ENCODE measurements at places on chromosomes 2 and 18.

GRCh38 chr2:230137902-230138539 lies 69.3 kb upstream of the SLC16A14 start:
- DNase-seq: no peak

DNA sequence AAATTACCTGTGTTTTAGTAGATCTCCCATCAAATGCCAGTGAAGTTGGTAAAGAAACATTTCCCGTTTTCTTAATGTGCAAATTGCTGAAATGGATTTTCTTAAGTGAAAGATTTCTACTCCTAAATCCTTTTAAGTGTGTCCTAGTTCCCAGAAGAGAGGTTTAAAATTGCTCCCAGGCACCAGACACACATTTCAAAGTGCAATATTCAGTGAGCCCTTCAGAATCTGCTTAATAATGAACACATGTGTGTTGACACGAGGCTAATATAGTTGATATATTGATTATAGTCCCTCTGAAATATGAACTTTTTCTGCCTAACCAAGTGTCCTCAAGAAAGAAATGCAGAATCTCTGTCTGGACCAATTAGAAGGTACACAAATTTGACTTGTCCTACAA lies 861.7 kb upstream of the CNTNAP5 start:
- no peak for DNase-seq

DNA sequence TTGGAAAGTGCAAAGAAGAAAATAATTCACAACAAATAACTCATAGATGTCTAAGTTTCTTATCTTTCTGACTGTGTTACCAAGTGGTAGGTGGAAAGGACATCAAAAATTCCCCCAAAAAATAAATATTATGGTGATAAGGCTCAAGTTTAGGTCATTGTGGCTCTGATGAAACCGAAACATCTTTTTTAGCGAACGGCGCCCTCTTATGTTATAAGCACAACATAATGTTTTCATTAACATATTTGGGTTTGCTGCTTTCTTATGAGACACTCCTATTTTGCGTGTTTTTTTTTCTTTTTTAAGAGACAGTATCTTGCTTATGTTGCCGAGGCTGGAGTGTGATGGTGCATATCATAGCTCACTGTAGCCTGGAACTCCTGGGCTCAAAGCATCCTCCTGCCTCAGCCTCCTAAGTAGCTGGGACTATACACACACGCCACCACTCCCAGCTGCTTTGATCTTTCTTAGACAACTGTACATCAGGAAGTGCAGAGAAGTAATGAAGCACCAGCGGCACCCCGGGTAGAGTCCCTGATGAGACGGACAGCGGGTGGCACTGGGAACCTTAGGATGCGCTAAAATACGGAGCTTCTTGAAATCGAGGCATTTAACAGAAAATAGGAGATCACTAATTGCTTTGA lies 38.5 kb upstream of the SLC35G4 start:
- DNase-seq: no peak

- DNase-seq: no peak
These were observed 3.5 kb downstream of the OBSL1 start for GRCh38 chr2:219567791-219568361.

- peak; percentile 69 for DNase-seq
These were observed 16.5 kb downstream of the TWIST2 start for GRCh38 chr2:238864207-238865014.

- no peak for DNase-seq
These were observed 192.6 kb downstream of the SH3RF3 start for GRCh38 chr2:109321570-109321969.

DNA sequence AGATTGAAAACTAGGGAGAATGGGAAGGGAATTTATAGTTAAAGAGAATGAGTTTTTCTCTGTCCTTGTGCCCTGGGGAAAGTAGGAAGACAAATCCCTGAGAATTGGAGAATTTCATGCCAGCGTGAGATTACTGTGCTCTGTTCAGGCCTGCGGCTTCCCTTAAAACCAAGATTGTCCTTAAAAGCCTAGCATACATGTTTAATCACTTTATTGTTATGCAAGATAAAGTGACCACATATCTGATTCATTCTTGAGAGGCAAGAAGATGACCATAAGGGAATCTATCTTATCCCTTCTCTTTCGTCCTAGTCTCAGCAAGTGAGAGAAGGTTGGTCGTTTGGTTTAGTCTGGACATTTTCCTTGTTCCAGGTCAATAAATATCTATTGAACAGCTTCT lies 75.9 kb downstream of the ADCYAP1 start:
- DNase-seq: no peak

- no peak for DNase-seq
These were observed 82.9 kb upstream of the TMEFF2 start for GRCh38 chr2:192277494-192278109.

GRCh38 chr2:83970217-83970929 lies 488.7 kb downstream of the SUCLG1 start:
- no peak for DNase-seq

GRCh38 chr18:70553245-70553935 lies 264.5 kb downstream of the SOCS6 start:
- no peak for DNase-seq

- DNase-seq: peak; percentile 84
These were observed at the start of gene FAM237A for GRCh38 chr2:206642075-206643025. TSS of gene FAM237A (plus strand) at chr2:206642487. CDS start at chr2:206644237, 1,750 bp downstream.

- DNase-seq: no peak
These were observed 27.3 kb downstream of the CCDC85A start for GRCh38 chr2:56211048-56211447.

DNA sequence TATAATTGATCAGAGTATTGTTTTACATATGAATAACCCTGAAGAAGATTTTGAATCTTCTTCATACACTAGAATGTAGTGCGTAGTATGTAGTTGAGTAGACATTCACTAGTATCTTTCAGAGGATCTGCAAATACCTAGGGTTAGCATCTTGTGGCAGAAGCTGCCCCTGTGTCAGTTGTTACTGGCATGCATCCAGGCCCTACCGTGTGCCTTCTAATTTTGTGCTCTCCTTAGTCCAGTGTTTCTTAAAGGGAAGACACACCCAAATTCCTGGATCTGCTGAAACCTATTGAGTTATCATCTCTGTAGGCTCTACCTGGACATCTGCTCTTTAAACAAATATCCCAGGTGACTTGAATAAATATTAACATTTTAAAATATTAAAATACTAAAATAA lies 99.7 kb upstream of the SERTAD2 start:
- DNase-seq: no peak

Measured in neuronal stem cell (in vitro differentiated cells).